ENCODE measurements at places on chromosomes 11 and 22.

DNA sequence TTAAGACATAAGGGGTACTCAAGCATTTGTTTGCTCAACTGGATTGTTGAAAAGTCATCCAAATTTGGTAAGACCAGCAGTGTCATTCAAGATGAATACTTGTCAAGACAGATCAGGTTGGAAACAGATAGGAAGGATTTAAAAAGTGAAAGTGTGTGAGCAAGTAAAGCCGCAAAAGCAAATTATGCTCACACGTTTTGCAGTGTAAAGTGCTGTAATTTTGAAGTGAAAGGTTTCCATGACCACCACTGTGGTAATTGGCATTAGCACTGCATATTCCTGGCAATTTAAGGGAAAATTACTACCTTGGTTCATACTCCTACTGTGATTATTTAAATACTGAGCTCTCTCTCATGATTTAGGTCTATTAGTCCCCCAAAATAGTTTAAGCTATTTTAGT lies 704.1 kb upstream of the CCDC179 start:
- DNase-seq: no peak

DNA sequence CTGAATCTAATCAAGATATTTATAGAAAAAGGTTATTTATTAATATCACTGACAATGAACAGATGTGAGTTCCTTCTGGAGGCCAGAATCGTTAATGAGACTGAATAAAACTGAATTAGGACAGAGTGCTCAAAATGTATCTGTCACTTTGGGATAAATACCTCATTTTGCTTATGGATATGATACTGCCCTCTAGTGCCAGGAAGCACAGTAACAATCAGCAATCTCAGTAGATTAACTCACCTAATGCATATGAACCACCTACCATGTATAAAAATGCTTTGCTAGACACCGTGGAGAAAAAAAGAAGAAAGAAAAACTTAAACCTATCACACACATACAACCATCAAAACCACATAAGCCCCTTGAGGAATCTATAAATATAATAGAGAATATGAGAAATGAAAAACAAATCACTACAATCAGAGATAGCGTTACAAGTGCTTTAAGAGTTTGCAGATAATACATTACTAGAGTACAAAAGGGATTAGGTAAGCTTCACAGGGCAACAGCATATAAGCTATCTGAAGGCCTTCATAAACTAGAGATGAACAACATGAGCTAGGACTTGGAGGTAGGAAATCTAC lies 117.4 kb downstream of the SGSM3 start:
- no peak for DNase-seq

- DNase-seq: no peak
These were observed 149.8 kb downstream of the CCDC34 start for GRCh38 chr11:27213232-27213660.

GRCh38 chr22:26830837-26831236 lies 173.4 kb downstream of the MIAT start:
- no peak for DNase-seq

Data from urinary bladder (tissue), 4 donors.